ENCODE measurements at places on chromosomes 6 and 20. TPM values are rescaled to one million over a fixed set of nuclear protein-coding genes. Genes with fewer than 3 reads are reported as not detected.

GRCh38 chr6:38438097-38438496, 201.6 kb downstream of the BTBD9 start:
- no peak for DNase-seq

DNA sequence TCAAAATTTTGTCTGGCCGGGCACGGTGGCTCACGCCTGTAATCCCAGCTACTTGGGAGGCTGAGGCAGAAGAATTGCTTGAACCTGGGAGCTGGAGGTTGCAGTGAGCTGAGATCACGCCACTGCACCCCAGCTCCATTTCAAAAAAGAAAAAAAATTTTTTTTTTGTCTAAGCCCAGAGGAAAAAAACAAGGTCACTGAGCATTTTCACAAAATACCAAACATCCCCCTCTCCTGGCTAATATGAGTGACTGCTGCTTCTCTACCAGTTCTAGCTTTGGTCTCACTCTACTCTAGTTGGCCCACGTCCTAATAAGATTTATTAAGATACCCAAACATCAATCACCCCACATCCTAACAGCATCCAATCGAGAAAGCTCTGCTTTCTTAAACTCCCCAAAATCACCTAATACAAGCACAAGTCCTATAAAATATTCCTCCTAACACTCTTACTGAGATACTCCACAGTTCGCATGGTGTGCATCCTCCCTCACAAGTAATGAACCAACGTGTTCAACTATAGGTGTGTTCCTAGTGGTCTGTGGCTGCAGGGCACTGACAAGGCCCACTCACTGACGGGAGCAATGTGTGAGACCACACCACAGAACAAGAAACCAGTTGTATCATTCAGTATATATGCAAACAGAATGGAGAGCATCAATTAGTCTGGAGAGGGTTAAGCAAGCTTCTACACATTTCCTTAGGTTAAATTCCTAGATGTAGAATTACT, 64.2 kb downstream of the FKBP5 start:
- no peak for DNase-seq

GRCh38 chr20:54173653-54174456, at the start of gene CYP24A1:
TSS of gene CYP24A1 (minus strand) at chr20:54173986. CDS start at chr20:54173579, 407 bp downstream.
- no peak for DNase-seq

DNA sequence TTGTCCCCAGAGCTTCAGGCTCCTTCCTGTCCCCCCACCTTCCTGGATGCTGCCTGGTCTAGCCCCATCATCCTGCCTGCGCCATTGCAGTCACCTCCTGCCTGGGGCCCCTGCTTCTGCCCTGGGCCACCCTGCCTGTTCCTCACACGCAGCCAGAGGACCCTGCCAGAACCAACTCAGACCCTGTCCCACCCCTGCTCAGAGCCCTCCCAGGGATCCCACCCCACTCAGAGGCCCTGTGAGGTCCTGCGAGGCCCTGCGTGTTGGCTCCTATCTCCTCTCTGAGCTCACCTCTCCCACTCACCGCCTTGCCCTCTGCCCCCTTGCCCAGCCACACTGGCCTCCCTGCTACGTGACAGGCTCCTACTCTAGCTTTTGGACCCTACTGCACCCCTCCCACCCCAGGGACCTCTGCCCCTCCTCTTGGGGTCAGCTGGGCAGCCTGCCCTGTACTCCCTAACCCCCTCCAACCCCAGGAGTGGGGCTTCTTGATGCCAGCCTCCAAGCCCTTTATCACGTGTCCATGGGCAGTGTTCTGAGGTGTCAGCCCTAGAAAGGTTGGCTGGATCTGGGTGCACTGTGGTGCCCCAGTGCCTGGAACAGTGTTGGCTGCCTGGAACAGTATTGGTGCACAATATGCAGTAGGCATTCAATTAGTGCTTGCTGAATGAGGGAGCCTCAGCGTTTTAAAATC, 68.3 kb downstream of the CEBPB start:
- DNase-seq = no peak

DNA sequence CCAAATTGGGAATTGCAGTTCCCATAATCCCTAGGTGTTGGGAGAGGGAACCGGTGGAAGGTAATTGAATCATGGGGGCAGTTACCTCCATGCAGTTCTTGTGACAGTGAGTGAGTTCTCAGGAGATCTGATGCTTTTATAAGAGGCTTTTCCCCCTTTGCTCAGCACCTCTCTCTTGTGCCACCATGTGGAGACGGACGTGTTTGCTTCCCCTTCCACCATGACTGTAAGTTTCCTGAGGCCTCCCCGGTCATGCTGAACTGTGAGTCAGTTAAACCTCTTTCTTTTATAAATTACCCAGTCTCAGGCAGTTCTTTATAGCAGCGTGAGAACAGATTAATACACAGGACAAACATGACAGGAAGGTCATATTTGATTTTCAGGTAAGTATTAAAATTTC, 25.3 kb upstream of the HECA start:
- peak; percentile 53 for DNase-seq

GRCh38 chr6:46315589-46315988, 144.8 kb upstream of the ENPP5 start:
- DNase-seq = no peak

DNA sequence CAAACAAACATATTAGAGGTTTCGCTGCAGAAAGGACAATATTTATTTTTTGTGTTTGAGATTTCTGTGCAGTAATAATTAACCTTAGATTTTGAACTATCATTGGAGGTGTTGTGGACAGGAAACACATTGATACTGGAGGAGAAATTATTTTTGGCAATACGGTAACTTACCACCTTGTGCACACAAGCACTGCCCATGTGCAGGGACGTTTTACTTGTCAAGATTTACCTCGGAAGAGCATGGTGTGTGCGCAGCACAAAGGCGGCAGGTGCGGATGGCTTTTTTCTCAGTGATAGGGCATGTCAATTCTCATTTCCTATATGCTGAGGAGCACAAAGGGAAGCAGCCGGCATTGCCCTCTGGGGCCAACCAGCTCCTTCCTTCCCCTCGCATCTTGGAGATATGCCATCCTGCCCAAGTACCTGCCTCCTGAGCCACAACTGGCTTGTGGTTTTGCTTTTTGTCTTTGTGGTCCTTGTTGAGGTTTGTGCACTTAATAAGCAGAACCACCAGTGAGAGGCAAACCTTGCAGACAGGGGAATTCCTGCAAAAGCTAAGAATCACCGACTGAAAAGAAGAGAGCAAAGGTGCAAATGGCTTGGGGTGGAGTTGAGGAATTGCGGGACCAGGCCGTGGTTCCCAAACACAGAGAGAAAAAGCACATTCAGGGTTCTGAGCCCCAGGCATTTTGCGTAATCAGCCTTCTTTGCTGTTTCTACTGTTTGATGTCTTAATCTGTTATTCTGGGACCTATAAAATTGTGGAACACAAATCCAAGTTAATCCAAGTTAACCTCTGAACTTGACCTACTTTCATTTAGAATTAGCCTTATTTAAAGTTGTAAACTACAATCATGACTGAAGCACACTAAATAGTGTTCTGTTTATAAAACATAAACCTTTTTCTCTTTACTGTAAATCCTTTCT, 21.9 kb downstream of the SAMD5 start:
- no peak for DNase-seq

- no peak for DNase-seq
These were observed 7.5 kb upstream of the CCDC28A start for GRCh38 chr6:138765896-138766655.

DNA sequence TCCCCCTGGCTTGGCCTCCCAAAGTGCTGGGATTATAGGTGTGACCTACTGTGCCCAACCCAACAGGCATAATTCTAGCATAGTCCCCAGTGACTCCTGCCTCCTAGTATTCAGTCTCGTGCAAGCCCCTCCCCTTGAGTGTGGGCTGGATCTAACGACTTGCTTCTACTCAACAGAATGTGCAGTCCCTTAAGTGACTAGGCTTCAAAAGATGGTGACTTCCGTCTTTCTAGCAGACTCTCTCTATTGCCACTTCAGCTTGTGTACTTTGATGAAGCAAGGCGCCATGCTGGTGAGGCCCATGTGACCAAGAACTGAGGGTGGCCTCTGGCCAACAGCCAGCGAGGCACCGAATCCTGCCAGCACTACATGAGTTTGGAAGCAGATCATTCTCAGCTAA, 109.6 kb upstream of the TRAF3IP2 start:
- no peak for DNase-seq

DNA sequence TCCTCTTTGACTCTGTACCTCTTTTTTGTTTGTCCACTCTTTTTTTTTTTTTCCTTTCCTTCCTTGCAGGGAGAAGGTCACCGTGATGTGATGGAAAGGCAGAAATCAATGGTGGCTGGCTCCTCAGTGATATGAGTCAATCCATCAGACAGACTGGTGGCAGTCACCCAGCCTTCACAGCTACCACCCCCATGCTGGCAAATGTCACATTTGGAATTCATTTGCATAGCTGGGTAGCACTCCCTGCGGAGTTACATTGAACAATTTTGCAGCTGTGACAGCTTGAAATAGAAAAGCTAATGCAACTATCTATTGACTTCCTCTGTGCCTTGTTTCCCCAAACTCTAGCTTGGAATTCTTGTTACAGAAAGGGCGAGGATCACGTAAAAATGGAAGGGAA, 668.4 kb downstream of the C6orf118 start:
- DNase-seq = no peak

- DNase-seq = no peak
These were observed 54.8 kb upstream of the SCGN start for GRCh38 chr6:25596928-25597818.

- no peak for DNase-seq
These were observed 8.7 kb upstream of the AP5S1 start for GRCh38 chr20:3811467-3812258.

DNA sequence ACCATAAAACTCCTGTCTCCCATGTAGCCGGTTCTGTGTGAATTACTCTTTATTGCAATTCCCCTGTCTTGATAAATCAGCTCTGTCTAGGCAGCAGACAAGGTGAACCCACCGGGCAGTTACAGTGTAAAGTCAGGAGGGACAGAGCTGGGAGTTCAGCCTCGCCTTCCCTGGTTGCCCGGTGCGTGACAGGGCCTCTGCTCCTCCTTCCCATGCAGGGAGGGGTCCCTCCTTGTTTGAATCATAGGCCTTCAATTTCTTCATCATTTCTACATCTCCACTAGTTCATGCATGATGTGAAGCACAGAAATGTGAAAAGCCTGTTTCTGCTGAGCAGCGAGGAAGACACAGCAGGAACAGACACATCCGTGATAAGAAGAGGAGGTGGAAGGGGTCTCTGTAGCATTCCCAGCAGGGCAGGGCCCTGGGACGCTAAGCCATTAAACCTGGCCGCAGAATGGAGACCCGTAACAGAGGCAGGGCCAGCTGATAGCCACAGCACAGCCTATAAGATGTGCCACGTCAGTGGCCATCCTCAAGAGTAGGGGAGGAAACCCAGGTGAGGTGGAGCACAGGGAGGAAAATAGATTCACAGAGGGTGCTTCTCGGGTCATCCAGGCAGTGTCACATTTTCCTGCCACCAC, 106.7 kb upstream of the CST7 start:
- DNase-seq = no peak

DNA sequence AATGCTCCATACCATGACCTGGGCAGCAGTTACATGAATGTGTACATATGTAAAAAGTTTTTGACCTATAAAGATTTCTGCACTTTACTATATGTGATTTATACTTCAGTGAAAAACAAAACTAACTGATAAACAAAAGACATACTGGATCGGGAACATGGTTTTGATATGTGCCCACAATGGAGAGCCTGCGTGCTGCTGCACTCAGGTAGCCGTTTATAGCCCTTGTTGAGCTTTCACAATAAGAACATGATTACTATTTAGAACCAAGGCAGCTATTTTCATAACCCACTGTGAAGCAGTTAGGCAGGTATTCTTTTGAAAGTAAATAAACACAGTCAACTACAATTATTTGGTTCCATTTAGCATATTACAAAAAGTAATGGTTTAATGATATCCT, 195.9 kb upstream of the RAB32 start:
- no peak for DNase-seq

- DNase-seq = no peak
These were observed 15.3 kb upstream of the TCF15 start for GRCh38 chr20:625360-625932.

DNA sequence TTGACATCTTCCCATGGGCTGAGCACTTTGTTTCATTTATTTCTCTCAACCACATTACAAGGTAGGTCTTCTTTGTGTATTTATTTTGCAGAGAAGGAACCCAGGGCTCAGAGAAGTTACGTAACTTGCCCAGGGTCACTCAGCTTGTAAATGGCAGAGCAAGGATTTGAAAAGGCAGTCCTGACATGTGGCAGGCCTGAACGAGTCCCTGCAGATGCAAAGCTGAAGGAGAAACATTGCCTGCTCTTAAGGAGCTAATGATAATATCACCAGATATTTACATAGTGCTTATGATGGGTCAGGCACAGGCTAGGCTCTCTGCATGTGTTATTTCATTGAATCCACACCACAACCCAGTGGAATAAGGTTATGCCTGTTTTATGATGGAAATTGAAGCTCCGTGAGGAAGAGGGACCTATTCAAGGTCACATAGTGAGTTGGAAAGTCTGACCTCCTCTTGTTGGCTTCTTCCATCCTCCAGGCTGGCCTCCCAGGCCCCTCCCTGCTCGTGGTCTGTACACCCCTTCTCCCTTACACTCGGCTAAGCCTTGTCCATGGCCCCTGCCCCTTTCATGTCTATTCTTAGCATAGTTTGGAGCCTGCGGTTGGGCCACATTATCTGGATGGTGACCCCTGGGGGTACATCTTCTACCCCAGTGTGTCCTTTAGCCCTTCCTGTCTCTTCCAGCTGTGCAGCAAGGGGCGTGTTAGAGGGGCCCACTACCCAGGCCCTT, 12.5 kb downstream of the MYH7B start:
- no peak for DNase-seq

DNA sequence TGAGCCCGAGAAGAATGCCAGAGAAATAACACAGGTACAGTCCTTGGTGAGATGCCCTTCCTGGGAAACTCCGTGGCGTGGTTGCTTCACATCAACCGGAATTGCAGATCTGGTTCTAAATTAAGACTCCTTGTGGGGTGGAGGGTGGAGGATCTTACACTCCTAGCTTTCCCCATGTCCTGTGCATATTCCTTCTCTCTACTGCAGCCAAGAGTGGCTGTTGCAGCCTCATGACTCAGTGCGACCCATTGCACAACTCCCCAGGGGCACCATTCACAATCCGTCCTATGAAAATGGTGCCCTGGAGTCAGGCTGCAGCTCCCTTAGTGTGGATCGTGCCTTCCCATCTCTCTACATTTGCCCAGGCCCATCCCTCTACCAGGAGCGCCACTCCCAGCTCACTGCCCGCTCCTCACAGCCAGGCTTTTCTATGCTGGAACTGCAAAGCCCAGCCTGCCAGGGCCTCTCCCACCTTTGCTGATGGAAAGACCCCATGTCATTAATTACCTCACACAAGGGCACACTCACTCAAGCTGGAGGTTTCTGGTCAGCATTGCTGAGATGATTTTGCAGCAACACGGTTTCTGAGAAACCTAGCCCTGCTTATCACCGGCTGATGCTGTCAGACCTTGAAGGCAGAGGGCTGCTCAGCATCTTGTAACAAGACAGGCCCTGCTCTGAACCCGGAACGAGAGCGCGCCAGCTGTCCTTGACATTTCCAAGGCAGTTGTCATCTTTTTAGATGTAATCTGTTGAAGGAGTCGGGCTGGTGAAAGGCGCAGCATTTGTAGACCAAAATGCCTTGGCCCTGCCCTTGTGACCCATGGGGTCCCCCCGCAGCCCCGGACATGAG, 39.7 kb downstream of the SIRPA start:
- no peak for DNase-seq

The CGA gene
- total RNA-seq = not detected

The ATP6V1G2 gene
- 2.9 TPM for total RNA-seq

The NR2E1 gene
- not detected for total RNA-seq

The LY86 gene
- not detected for total RNA-seq

The ACTL10 gene
- total RNA-seq = not detected

The LRFN2 gene
- total RNA-seq = 2.3 TPM

All from H1 (cell line).